HuH-7 (cell line): ENCODE measurements at places on chromosomes 16 and 17.

- no peak for DNase-seq
These were observed 71.8 kb upstream of the BCAR1 start for GRCh38 chr16:75323198-75323597.

DNA sequence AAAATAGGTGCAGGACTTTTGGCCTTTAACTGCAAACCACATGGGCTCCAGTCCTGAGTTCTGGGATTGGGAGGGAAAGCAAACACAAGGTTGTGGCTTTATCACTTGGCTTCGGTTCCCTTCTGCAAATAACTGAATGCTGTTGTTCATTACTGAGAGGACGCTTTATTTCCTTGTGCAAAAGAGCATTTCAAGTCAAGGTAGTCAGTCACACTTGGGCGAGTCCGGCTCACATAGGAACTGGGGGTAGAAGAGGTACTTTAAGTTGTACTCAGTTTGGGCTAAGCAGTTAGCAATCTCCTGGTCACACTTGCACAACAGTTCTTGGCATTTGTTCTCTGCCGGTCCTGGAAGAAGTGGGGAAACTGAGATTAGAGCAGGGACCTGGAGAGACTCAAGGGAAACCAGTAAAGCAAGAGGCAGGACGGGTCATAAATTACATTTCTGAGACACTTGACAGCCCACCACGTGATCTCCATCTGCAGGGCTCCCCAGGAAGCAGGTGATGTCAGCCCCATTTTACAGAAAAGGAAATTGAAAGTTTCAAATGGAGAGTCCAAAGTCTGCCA is 21.6 kb downstream of the PLA2G10 start:
- DNase-seq: no peak

- DNase-seq: no peak
These were observed 53.1 kb downstream of the CFDP1 start for GRCh38 chr16:75379911-75380847.

GRCh38 chr17:27741361-27741861 is 58.9 kb downstream of the NOS2 start:
- no peak for DNase-seq

DNA sequence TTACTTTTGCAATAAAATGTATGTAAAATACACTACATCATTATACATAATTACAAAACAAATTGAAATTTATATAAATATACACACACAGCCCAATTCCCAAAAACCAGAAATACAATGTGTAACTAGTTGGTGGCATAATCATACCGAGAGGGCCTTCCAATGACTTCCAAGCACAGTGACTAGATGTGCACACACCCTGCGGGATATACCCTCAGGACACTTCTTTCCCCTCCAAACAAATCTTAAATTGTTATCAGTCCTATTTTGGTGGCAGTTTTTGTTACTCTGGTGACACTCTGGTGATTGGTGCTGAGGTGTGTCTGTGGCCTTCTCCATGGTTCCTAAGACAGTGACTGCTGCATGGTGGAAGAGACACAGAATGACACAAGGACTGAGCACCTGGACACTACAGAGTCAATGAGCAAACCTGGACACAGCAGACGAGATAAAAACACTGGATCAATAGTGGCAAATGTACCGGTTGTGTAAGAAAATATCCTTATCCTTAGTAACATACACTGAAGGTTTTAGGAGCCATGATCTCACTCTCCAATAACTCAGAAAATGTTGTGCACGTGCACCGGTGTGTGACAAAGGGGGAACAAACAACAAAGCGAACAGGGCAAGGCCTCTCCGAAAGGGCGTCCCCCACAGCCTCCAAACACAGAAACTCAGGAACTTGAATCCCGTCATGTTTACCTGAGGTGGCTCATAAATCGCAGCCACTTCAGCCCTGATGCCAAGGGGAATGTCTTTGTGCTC is 32.9 kb downstream of the NPLOC4 start:
- no peak for DNase-seq

DNA sequence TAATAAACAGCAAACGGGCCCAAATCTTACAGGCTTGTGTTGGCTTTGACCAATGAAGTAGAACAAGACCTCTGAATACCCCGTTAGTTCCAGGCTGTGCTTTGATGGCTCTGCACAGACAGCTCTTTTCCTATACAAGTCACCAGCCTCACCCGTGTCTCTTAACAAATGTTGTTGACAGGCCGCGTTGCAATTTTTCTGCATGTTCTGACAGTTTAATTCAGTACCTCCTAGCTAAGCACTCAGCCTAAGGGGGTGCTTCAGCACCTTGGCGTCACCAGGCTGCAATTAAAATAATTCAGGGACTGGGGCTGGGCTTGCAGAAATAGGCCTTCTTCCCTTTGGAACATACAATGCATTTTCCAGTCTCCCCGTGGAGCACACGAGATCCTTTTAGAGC is 500.1 kb downstream of the MAF start:
- DNase-seq: no peak
